ENCODE measurements at places on chromosomes 3 and 15.

DNA sequence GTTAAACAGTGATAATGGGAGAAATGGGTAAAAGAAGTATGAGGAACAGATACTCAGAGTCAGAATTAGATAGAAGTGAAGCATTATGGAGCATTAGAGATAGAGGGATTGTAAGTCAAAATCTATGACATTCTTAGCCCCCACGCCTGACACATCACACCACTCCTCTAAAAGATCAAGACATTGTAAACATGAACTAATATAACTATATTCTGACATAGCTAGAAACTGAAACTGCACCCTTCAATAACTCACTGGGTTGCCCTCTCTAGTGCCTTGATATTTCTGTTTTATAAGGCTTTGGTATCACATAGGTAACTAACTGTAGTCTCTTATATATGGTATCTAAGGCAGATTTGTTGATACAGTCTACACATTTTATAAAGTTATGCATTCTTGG lies 684.3 kb upstream of the DPPA4 start:
- no peak for DNase-seq

- no peak for DNase-seq
These were observed 41.1 kb downstream of the TTBK2 start for GRCh38 chr15:42879443-42879842.

- no peak for DNase-seq
These were observed 7.6 kb downstream of the HSPBAP1 start for GRCh38 chr3:122786066-122786465.

GRCh38 chr15:40877694-40878093 lies 3.7 kb upstream of the RHOV start:
- no peak for DNase-seq

- DNase-seq: no peak
These were observed 27.2 kb upstream of the CFAP44 start for GRCh38 chr3:113468539-113468938.

DNA sequence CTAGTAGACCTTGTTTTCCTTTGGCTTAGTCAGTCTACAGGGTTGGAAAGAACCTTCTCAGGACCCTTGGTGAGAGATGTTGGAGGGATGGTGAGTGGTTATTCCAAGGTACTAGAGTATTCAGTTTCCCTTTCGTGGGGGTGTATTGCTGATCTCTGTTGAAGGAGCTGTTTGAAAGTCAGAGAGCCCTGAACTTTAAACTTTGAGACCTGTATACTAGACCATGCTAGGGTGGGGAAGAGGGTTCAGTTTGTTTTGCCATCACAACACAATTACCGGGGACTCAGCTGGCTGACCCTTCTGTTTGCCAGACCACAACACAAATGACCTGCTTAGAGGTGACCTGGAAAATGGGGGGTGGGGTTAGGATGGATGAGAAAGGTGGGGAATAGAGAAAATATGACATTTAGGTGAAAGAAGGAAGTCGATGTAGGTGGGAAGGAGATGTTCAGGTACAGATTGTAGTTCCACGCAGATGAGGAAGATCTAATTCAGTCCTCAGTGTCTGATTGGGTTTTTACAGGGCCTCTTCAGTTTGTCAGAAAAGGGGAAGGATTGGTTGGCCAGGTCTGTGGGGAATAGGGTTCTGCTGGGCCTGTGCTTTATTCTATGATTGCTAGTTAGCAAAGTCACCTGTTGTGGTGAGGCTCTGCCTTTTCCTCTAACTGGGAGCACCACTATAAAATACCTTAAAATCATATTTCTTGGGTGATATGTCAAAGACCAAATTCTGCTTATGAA lies 6.8 kb downstream of the UBE2E2 start:
- no peak for DNase-seq

DNA sequence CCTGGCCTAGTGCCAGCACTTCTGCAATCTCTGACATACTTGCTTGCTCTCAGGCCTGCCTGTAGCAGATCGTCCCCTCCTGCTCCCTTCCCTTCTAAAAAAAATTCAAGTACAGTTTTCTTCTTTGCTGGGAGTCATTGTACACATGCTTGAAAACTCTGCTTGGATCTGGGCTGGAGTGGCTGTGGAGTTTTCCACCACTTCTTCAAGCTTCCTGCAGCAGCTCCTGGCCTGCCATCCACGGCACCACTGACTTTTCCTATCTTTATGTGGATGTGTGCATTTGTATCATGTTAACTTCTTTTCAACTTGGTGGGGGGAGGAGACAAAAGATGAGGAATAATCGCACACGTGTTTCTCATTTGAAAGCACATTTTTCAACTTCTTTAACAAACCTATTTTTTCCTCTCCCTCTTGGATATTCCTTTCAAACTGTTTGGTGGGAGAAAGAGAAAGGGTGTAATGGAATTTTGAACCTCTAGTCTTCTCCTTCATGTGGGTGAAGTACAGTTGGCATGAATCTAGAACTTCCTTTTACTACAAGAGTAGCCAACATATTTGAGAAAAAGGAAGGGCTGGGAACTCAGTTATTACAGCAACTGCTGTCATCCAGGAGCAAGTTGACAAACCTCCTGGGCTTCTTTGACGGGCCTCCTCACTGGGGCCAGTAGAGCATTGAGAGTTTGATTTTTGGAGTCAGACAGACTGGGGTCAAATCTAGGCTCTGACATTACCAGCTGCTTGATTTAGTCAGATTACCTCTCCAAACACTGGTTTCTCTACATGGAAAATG lies 61.2 kb upstream of the LRTM1 start:
- no peak for DNase-seq

DNA sequence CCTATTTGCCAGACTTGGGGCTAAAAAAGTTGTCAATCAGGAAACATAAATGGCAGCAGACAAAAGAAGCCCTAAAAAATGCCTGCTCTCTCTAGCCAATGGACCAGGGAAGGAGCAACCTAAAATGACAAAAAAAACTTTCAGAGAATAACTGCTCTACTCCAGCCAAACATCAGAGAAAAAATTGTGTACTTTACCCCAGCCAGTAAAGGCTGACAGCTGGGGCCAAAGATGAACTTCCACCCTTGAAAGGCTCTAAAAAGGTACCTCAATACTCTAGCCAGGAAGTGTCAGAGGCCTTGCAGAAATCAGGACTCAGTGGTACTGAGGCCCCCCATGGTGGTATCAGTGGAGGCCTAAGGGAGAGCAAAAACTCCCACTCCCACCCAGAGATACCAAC lies 18.4 kb downstream of the C3orf70 start:
- no peak for DNase-seq

- DNase-seq: no peak
These were observed 34.4 kb downstream of the B3GNT5 start for GRCh38 chr3:183287301-183287971.

- DNase-seq: no peak
These were observed 29.3 kb upstream of the INSYN1 start for GRCh38 chr15:73782344-73782959.

GRCh38 chr15:39599871-39600270 lies 19.0 kb downstream of the THBS1 start:
- no peak for DNase-seq

DNA sequence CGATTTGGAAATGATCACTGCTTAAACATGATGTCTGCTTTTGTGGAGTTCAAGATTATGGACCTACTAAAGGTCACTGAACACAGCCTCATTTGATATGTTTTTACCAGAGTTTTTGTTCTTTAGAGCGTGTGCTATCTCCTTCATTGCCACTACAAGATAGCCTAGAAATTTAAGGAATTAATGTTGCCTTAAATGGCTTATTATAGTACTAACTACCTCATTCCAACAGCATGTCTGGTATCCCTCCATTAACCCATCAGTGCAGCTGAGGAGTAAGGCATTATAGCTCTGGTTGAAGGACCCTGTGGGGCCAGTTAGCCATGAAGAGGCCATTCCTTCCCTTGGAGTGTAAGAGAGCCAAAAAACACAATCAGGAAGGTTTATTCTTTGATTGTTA lies 2.3 kb upstream of the FAM43A start:
- DNase-seq: no peak

- DNase-seq: no peak
These were observed 676 bp downstream of the CNOT10 start for GRCh38 chr3:32685543-32686185.

DNA sequence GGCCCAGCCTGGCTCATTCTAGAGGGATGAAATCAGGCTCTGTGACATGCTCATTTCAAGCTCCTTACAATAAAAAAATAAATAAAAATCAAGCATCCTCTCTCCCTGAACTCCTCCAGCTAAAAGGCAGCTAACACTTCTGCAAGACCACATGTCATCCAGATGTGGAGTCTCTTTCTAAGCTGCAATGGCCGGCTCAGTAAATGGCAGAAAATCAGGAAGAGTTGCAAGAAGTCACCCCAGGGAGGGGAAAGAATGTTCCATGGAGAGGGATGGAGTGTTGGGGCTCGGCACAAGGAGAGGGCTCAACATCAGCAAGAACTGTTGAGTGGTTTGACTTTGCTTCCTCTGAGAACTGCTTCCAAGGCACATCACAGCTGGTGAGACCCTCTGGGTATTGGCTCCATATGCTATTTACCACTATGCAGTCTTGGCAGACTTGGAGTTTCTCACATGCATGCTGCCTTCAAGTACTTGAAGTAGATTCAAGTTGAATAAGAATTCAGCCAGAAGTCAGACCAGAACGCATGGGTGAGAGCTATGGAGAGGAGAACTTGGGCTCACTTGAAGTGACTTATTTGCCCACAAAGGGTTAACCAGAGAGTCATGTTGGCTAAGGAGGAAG lies 689.0 kb downstream of the NTRK3 start:
- DNase-seq: no peak

GRCh38 chr3:153284282-153284938 lies 122.4 kb downstream of the RAP2B start:
- DNase-seq: peak; percentile 18

GRCh38 chr3:161035711-161036110 lies 69.4 kb downstream of the B3GALNT1 start:
- no peak for DNase-seq

- DNase-seq: no peak
These were observed 51.5 kb upstream of the CDV3 start for GRCh38 chr3:133521946-133522345.

GRCh38 chr3:47079432-47079831 lies 84.5 kb downstream of the SETD2 start:
- no peak for DNase-seq

DNA sequence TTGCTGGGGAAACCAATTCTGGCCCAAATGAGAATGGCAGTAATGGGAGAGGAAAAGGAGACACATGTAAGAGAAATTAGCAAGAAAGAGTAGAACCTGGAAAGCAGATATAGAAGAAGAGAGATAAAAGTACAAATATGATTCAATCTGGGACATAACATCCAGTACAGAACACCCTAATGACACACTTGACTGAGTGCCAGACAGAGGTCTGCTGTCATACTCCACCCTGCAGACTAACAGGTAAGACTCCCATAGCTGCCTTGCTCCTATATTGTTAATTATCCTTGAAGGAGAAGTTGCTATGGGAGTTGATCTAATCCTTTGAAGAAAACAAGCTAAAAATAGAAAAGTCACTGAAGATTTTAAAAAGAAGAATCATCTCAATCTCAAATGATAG lies 21.1 kb downstream of the CCPG1 start:
- no peak for DNase-seq

- DNase-seq: no peak
These were observed 71.1 kb downstream of the ALDH1A2 start for GRCh38 chr15:57994221-57995049.

DNA sequence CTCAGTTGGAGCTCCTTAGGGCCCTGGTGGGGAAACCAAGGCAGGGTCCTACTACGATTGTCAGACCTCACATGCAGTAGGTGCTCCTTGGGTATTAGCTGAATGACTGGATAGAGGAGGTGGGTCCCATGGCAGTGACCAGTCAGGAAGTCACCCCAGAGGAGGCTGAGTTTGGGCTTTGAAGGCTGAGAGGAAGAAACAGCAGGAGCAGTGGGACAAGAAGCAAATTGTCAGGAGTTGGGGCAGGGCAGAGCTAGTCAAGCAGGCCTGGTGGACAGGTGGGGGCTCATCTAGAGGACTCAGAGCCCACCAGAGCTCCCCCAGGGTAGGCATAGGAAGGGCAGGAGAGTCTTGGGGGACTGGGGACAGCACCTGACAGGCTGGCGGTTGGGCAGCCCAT lies 3.1 kb downstream of the NBEAL2 start:
- DNase-seq: no peak

- no peak for DNase-seq
These were observed 206.6 kb downstream of the SHQ1 start for GRCh38 chr3:72641684-72642083.

DNA sequence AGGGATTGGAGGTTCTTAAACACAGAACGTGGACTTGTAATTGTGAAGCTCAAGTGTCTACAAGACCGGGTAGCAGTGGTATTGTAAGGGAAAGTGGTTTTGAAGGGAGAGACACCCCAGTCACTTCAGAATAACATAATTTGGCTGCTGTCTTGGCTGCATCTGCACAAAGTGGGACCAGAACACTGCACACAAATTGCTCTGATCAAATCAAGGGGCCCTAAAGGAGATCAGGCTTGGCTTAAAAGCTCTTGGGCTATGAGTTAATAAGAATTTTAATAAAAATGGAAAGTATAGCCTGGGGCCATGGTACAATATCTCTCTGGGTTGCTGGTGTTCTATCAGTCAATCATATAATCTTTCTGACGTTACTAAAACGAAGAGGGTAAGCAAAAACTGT lies 356.1 kb upstream of the ICE2 start:
- no peak for DNase-seq

GRCh38 chr3:141052201-141053069 lies 1.3 kb downstream of the SPSB4 start:
- no peak for DNase-seq

DNA sequence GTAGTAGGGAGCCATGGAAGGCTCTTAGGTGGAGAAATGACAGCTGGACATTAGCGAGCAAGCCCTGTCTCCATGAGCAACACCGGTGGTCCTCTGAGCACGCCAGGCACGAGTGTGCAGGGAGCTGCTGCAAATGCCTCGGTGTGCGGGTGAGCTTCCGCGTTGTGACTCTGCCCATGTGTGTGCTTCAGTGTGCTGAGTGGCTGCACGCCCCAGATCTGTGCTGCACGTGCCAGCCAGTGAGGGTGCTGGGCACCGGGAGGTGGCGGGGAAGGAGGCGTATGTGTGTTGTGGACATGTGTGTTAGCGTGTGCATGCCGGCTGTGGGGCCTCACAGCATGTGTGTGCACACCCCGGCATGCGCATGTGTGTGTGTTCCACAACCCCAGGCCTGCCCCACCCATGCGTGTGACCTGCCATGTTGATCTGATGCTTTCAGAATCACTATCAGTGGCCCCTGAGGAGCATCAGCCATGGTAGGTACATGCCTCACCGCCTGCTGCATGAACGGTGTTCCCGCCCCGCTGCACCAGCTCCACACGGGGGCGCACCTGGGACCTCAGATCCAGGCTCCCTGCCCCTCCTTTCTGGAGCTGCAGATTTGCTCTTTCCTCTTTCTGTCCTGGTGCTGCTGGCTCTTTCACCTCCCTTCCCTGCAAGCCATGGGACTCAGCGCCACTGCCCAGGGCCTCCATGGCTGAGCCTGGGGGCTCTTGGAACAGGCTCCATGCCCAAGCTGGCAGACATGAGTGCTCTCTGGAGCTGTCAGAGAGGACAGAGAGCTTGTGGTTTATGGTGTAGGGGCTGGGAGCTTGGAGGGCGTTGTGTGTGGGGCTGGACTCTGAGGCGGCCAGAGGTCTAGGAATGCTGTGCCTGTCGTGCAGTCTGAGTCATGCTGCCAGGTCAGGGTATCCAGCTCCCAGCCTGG lies 169.4 kb downstream of the TBC1D2B start:
- no peak for DNase-seq
